ENCODE measurements at places on chromosomes 16 and 17. TPM values are rescaled to one million over a fixed set of nuclear protein-coding genes. Genes with fewer than 3 reads are reported as not detected.
A peak's percentile ranks its signal among the peaks of the same experiment; 100 is the strongest.

GRCh38 chr17:49180303-49180702 is 30.1 kb downstream of the GNGT2 start:
- DNase-seq: peak; percentile 36

UNC13D gene
- total RNA-seq: under 0.01 TPM

GRCh38 chr16:24989494-24989893 is 25.7 kb downstream of the ARHGAP17 start:
- DNase-seq: peak; percentile 28

DNA sequence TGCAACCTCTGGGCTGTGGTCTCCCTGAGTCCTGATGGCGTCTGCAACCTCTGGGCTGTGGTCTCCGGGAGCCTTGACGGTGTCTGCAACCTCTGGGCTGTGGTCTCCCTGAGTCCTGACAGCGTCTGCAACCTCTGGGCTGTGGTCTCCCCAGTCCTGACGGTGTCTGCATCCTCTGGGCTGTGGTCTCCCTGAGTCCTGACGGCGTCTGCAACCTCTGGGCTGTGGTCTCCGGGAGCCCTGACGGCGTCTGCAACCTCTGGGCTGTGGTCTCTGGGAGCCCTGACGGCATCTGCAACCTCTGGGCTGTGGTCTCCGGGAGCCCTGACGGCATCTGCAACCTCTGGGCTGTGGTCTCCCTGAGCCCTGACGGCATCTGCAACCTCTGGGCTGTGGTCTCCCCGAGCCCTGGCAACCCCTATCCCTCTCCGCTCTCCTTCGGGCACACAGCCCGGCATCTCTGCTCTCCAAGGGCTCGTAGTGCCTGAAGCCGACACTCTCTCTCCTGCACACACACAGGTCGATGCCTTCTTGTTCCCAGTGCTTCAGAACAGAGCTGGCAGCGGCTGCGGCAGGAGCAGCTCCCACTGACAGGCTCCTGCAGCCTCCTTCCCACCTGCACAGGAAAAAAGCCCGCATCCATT is 45.6 kb downstream of the METRNL start:
- DNase-seq: no peak

DNA sequence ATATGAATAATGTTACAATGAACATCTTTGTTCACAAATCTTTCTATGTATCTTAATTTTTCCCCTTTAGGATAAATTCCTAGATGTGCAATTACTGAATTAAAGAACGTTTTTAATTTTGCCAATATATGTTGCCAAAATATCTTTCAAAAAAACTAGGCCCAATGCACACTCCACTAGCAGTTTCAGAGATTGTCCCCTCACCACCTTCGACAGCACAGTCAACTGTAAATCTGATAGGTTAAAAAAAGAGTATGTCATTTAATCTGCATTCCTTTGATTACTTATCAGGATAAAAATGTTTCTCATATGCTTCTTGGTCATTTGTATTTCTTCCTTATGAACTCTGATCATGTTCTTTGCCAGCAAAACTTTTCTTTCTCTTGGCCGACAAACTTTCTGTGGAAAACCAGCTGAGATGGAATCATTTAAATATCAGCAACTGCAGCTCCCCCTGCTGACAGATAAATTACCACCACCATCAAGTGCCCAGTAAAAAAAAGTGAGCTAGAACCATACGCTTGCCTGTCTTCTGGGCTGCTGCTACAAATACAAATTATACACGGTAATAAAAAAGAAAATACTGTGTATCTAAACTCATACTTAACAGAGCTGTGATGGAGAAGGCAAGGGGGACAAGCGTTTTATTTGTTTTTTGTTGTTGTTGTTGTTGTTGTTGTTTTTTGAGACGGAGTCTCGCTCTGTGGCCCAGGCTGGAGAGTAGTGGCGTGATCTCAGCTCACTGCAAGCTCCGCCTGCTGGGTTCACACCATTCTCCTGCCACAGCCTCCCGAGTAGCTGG is 19.6 kb upstream of the KANSL1 start:
- peak; percentile 79 for DNase-seq

GRCh38 chr16:89291363-89291762 is 73.9 kb downstream of the ZNF778 start:
- DNase-seq: no peak

GRCh38 chr16:68086336-68086841 is 1.2 kb downstream of the NFATC3 start:
- DNase-seq: peak; percentile 59
